Right ventricle myocardium superior (tissue), 1 donor: ENCODE measurements at places on chromosomes 7 and 10.
A peak's percentile ranks its signal among the peaks of the same experiment; 100 is the strongest.

GRCh38 chr7:133165001-133165400, 83.1 kb upstream of the CHCHD3 start:
- DNase-seq = no peak

DNA sequence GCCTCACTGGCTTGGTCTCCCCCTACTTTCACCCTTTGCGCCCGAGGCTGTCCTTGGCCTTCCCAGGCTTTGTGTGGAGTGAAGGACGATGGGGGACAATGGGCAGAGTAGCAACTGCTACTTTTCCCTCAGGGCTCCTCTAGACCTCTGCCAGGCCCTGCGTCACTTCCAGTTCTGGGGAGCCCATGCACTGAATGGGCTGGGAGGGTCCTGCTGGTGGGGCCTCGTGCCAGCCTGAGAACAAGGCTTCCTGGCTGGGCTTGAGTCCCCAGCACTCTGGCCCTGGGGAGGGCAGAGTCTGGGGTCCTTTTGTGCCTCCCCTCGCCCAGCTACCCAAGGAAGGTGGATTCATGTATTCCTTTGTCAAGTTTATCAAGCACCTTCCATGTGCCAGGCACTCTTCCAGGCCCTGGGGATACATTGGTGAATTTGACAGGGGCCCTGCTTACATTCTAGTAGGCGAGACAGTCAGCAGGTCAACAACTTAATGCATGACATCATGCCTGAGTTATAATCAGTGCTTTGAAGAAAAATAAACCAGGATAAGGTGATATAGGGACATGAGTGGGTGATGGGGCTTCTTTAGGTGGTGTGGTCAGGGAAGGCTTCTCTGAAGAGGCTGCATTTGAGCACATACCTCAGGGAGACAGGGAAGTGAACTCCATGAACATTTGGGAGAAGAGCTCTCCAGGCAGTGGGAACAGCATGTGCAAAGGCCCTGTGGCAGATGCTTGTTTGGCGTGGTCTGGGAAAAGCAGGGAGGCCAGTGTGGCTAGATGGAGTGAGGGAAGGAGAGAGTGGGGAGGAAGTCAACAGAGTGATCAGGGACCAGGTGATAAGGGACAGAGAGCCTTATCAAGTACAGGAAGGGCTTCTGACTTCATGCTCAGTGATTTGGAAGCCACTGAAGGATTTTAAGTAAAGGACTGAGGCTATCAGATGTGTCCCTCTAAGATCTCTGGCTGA, 14.1 kb downstream of the ZMIZ1 start:
- DNase-seq = no peak

DNA sequence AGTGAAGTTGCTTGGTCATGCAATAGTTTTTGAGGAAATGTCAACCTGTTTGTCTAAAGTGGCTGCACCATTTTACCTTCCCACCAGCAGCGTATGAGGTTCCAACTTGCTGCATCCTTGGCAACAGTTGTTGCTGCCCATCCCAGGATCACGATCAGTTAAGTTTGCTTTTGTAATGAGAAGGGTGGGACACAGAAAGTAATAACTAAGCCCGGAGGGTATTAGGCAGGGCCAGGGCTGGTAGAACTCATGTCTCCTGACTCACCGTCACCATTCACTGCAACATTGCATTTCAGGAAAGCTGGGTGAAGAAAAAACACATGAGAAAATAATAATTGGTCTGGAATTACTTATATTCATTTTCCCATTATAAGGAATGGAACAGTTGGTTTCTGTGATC, 25.4 kb downstream of the CELF2 start:
- no peak for DNase-seq

DNA sequence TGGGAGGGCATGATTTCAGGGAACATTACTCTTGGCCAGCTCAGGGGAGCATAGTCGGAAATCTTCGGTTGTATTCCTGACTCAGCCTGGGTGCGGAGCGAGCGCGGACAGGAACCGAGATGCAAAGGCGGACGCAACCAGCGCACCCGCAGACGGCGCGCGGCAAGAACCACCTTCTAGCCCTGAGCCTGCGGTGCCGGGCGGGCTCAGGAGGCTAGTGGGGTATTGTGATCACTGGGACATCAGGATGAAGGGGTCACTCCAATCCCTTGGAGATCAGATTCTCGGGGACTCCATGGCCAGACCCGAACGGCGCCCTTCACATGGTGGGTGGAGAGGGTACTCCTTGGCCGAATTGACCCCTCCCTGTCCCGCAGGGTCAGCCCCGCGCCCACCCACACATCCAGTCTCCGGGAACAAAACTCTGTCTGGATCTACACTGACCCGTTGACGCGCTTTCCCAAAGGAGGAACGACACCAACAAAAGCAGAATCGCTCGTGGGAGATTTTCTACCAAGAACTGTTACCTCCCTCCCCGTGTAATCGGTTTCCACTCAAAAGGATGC, 730.5 kb downstream of the ZWINT start:
- peak; percentile 35 for DNase-seq

DNA sequence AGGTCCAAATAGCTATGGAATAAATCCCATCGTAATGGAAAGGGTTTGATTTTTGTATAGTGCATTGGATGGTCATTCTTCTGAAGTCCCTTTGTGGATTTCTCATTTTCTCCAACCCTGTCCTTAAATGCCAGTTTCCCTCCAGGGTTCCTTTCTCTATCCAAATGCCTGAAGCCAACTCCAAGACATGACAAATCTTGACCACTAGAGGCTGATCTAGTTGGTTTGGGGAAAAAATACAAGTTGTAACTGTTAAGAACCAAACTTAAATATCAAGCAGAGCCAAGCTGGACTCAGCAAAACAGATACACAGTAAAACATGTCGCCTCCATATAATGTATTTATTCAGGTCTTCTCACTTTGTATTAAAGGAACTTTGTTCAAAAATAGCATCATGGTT, 28.7 kb downstream of the FRMD4A start:
- no peak for DNase-seq

- no peak for DNase-seq
Measured at GRCh38 chr10:107611115-107611514, 446.6 kb upstream of the SORCS1 start.

DNA sequence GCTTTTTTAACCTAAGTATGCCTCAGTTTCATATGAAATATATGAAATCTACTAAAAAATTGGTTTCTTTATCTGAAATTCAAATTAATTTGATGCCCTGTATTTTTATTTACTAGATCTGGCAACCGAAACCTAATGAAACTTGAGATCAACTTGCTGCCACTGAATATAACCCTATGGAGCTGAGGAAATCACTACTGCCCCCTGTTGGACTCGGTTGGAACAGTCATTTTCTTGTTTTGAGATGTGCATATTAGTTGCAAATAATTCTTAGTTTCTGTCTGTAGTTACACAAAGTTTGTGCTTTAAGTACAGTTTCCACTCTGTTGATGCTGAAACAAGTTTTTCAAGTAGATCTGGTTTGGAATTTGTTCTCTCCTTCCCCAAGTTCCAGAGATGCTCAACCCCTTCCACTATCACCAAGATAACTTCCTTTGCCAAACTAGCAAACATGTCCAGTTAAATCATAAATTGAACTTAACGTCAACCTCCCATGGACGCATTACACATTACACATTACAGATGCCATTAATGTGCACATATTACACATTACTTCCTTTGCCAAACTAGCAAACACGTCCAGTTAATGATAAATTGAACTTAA, 22.2 kb upstream of the EXOC4 start:
- DNase-seq = no peak

DNA sequence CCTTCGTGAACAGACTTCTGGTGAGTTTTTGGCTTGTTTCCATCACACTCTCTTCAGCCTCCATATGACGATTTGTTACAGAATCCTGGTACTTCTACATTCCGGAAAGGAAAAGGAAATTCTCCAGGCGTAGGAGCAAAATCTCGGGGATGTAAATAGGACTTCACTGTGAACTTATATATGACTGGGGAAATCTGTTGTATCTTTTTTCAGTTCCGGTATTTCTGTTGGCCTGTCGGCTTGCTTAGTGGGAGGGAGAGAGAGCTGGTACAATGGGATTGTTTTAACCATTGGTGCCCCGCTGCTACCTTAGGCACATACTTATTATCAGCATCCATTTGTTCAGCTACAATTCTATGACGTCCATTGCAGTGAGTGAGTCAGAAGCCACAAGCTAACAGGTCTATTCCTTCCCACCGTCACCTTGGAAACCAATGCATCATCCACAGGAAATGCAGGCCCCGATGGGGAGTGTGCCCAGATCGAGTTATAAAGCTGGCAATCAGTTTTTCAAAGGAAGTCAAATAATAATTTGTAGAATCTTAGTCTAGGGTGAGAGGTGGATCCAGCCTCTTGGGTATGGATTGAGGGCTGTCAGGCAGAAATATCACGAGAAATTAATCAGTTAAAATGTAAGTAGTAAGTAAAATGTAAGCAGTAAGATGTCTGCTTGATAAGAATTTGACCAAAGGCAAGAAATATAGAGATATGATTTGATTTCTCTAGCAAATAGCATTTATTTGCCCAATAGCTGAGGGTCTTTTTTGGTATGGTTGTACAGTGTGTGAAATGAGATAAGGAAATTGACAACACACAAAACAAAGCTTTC, 92.0 kb upstream of the MKLN1 start:
- DNase-seq = no peak

- no peak for DNase-seq
Measured at GRCh38 chr10:86044029-86044428, 322.6 kb downstream of the GRID1 start.

DNA sequence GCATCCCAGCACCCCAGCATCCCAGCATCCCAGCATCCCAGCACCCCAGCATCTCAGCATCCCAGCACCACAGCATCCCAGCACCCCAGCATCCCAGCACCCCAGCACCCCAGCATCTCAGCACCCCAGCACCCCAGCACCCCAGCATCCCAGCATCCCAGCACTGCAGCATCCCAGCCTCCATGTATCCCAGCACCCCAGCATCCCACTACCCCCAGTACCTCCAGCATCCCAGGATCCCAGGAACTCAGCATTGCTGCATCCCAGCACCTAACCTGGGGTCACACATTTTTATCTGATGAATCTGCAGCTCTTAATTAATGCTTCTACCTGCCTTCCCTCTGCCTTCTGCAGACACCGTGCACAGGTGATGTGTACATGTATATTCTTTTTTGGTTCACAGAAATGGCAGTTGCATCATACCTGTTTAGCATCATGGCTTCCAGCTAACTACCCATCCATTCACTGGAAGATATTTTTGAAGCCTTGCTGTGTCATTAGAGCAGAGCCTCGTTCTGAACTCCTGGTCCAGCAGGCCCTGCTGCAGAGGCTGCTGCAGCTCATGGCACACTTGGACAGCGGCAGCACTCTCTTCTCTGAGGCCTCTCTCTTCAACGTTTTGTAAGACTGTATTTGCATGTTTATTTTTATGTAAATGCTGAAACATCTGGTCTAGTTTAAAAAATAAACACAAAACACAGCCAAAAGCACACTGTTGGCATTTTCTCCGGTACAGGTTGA, 4.6 kb upstream of the CFAP46 start:
- DNase-seq = no peak

GRCh38 chr7:94266238-94266644, 128.5 kb upstream of the COL1A2 start:
- no peak for DNase-seq

GRCh38 chr10:92880233-92880861, 32.0 kb downstream of the EXOC6 start:
- no peak for DNase-seq

DNA sequence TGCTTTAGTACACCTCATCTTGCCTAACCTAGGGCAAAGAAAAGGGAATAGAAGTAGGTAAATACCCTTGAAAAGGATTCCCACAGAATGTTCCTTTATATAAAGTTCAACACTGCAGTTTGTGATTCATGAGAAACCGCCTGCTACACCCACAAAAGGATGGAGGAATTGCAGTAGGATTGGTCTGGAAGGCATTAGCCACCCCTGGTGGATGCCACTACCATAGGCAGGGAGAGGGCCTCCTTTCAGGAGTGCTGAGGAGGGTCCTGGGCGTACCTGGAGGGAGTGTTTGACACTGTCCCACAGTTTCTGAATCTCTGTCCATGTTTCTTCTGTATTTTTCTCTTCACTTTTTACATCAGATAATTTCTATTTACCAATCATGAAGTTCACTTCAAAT, 221.8 kb upstream of the TMEM72 start:
- DNase-seq = no peak

GRCh38 chr10:34223658-34224057, 591.4 kb downstream of the PARD3 start:
- DNase-seq = no peak

GRCh38 chr10:77282163-77282562, 355.4 kb downstream of the KCNMA1 start:
- DNase-seq = no peak

DNA sequence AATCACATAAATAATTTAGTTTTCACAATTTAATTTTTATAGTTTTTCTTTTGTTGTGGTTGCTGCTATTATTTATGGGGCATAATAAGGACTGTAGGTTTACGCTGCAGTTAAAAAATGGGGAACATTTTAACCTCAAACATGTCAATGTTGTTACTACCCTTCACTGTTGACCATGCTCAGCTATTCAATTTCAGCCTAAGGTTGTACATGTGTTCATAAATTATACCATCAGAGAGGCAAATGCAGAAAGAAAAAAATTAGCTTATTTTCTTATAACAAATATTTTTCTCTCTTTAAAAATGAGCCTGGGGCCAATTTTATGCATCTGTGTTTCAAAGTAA, 110.1 kb upstream of the PITRM1 start:
- DNase-seq = no peak

DNA sequence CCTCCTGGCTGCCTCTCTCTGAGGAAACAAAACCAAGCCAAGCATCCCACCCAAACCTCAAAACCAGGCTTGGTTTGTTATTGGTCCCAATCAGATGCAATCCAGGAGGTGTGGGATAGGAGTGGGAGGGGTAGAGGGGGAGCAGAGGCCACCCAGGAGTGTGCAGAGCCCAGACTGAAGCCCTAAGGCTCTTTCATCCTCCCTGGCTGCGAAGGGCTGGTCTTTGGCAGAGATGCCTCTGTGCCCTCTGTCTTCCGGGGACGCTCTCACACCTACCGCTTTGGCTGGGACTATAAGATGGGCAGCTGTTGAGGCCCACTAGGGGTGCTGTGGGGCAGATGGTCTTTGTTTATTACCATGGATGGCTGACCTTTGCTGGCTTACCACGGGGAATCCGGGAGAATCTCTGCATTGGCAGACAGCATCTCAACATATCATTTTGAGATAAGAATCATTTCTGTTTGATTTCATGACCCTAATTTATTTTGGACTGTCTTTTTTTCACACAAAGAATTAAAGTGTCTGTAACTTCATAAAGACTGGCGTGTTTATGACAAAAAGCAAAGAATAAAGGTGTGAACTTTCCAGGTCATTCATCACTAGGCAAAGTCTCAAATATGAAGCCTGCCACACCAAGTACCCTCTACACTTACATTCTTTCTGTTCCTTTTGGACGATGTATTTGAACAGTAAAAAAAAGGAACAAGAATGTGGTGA, 6.5 kb upstream of the DENND2A start:
- no peak for DNase-seq

DNA sequence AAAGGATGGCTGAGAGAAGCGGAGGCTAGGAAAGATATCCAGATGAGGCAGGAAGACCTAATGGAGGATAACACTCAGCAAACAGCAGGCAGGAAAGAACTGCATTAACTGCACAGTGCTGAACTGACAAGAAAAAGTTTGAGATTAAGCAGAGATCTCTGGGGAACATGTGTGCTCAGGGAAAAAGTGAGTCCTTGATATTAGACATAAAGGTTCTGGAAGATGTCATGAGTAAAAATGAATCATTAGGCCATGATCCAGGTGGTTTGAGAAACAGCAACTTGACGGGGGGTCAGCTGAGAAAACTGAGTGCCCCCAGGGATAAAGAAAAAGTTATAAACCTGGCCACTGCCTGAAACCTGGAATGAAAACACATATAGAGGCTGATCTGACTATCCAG, 27.3 kb upstream of the ANK3 start:
- no peak for DNase-seq

GRCh38 chr10:30454744-30455510, 20.9 kb downstream of the MAP3K8 start:
- no peak for DNase-seq

GRCh38 chr7:126690848-126691751, 561.6 kb downstream of the GRM8 start:
- no peak for DNase-seq
